Mesenchymal stem cell (in vitro differentiated cells and primary cell): ENCODE measurements at places on chromosomes 7 and 10.

GRCh38 chr7:23474829-23475575, 4.7 kb upstream of the IGF2BP3 start:
- no peak for DNase-seq
- H3K4me1 ChIP-seq: peaks cover 3% of the 10 kb centered on the region

DNA sequence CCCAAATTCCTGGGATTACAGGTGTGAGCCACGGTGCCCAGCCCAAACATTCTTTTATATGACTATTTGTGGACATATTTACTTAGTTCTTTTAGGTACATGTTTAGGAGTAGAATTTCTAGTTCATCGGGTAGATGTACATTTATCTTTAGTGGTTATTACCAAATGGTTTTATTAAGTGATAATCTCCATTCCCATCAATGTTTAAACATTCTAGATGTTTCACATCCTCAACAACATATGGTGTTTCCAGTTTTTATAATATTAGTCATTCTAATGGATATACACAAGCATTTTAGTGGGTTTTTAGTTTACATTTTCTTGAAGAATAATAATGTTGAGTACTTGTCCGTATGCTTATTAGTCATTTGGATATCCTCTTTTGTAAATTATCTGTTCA, 131.7 kb downstream of the RTKN2 start:
- no peaks in the 10 kb centered on the region for H3K36me3 ChIP-seq
- no peaks in the 10 kb centered on the region for H3K27me3 ChIP-seq
- H3K4me3 ChIP-seq: no peak overlapping the region
- peak; percentile 70 for DNase-seq
- H3K4me1 ChIP-seq: no peaks in the 10 kb centered on the region

DNA sequence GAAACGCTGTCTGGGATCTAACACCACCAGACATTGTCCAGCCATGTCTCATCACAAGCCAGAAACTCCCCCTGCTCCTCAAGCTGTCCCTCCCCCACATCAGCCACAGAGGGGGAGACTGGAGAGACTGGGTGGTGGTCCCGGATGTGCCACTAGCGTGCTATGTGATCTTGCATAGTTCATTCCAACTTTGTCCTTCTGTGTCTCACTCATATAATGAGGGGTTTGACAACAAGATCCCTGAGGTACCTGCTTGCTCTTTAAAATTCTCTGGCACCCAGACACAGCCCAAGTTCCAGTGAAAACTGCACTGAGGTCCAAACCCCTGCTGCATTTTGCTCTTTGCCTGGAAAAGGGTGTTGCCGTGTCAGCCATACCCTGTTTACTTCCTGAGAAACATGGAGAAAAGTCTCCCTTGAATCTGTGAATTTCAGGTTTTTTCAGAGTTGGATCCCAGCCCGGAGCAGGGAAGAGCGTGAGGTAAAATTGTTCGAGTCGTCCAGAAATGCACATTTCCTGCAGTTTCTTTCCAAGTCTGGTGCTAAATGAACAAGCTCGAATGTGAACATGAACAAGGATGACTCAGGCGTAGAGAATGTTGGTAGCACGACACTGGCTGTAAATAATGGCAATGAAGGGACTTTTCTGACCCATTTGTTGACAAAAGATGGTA, 156.6 kb downstream of the CCDC3 start:
- H3K27me3 ChIP-seq: no peaks in the 10 kb centered on the region
- H3K4me3 ChIP-seq: peak overlapping the region; percentile 17

DNA sequence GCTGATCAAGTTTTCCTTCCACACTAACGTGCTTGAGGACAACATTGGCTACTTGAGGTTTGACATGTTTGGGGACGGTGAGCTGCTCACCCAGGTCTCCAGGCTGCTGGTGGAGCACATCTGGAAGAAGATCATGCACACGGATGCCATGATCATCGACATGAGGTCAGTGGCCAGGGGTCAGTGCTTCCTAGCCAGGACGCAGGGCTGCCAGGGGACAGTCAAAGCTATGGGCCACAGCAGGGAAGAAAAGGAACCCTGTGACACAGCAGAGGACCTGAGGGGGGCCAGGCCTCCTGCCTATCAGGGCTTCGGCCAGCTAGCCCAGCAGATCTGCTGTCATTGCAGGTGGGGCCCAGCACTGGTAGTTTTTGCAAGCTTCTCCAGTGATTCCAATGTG, 5.2 kb downstream of the RBP3 start:
- H3K27me3 ChIP-seq: peaks cover 12% of the 10 kb centered on the region
- H3K4me1 ChIP-seq: no peaks in the 10 kb centered on the region
- no peak overlapping the region for H3K27ac ChIP-seq
- DNase-seq: no peak
- H3K36me3 ChIP-seq: no peaks in the 10 kb centered on the region

- H3K4me3 ChIP-seq: no peak overlapping the region
- peaks cover 4% of the 10 kb centered on the region for H3K36me3 ChIP-seq
- H3K27me3 ChIP-seq: no peaks in the 10 kb centered on the region
- H3K4me1 ChIP-seq: no peaks in the 10 kb centered on the region
- no peak overlapping the region for H3K27ac ChIP-seq
These were observed 314.7 kb downstream of the BICC1 start for GRCh38 chr10:58827381-58827780.

DNA sequence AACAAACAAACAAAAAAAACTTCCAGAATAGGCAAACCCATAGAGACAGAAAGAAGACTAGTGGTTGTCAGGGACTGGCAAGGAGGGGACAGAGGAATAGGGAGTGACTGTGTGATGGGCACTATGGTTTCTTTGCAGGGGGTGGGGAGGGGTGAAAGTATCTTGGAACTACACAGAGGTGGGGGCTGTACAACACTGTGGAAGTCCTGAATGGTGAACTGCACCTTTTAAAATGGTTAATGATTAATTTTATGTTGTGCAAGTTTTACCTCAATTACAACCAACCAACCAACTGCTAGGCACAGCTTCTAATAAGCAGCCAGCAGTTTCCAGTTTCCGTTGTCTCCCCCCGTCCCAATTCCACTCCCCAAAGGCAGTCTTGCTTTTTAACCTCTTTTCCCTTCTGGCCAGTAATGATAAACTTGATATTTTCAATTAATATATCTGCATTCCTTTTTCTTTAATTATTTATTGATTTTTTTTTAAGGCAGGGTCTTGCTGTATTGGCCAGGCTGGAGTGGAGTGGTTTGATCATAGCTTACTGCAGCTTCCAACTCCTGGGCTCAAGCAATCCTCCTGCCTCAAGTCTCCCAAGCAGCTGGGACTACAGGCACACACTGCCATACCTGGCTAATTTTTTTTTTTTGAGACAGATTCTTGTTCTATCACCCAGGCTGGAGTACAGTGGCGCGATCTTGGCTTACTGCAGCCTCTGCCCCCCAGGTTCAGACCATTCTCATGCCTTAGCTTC, 46.8 kb downstream of the HIP1 start:
- H3K27ac ChIP-seq: no peak overlapping the region
- H3K36me3 ChIP-seq: peaks cover 5% of the 10 kb centered on the region
- H3K4me1 ChIP-seq: peaks cover 17% of the 10 kb centered on the region
- no peaks in the 10 kb centered on the region for H3K27me3 ChIP-seq
- no peak for DNase-seq
- no peak overlapping the region for H3K4me3 ChIP-seq

DNA sequence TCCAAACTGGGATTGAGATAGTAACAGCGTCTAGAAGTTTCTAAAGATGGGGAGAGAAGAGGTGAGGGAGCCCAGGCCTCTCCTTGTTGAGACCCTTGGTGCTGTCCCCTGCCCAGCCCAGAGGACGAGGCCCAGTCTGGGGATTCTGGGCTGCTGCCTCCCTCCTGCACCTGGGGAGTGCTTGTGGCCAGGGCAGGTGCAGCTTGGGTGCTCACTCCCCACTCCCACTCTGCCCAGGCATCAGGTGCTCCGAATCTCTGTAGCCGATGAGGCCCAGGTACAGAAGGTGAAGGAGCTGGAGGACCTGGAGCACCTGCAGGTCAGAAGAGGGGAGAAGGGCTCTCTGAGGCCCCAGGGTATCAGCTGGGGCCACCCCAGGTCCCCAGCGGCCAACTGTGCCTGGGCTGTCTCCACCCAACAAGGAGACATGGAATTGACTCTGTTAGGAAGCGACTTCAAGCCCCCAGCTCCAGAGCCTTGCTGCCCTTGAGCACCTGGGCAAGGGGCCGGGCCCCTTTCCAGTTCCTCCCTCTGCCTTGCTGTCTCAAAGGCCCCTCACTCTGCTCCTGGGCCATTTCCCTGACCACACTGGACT, 664 bp downstream of the CPA1 start:
- no peak for DNase-seq
- peaks cover 5% of the 10 kb centered on the region for H3K27me3 ChIP-seq
- no peaks in the 10 kb centered on the region for H3K36me3 ChIP-seq
- H3K4me3 ChIP-seq: no peak overlapping the region
- H3K4me1 ChIP-seq: peaks cover 23% of the 10 kb centered on the region

DNA sequence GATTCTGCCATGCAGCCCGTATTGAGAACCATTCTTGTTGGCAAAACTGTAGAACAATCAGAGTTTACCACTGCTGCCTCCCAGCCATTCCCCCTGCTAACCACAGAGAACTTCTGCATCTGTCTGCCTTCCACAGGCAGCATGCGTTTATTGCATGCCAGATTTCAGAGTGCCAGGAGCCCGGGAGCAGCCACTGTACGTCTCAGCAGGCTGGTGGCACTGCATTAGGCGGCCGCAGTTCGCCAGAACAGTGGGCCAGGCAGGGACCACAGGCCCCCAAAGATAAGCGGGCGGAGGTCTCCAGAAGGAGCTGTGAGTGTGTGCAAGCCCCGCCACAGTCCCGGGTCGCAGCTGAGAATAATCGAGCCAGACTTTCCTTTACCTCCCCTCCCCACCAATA, 31.8 kb downstream of the ZNF467 start:
- H3K4me3 ChIP-seq: peak overlapping the region; percentile 63
- peaks cover 8% of the 10 kb centered on the region for H3K4me1 ChIP-seq
- no peak for DNase-seq
- H3K27me3 ChIP-seq: peaks cover 22% of the 10 kb centered on the region
- no peak overlapping the region for H3K27ac ChIP-seq

DNA sequence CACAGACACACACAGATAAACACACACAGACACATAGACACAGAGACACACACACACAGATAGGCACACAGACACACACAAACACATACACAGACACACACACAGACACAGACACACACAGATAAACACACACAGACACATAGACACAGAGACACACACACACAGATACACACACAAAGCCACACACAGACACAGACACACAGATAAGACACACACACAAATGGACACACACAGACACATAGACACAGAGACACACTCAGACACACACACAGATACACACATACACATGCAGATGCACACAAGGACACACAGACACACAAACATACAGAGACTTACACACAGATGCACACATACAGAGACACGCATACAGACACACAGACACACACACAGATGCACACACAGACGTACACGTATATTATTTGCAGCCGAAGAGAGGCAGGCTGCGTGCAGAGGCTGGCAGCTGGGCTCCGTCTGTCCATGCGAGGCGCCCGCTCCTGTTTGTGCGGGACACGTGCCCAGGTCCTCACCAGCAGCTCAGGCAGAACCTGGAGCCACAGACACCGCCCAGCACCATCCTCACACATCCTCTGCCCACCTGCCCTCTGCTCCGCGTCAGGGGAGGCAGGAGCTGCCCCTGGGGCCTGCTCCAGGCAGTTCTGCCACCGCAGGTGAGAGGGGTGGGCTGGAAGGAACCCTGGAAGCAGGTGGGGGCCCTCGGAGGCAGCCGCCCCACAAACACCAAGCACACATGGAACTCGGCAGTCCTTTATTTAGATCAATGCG, 1.2 kb downstream of the CALML5 start:
- H3K36me3 ChIP-seq: no peaks in the 10 kb centered on the region
- no peak for DNase-seq
- H3K4me3 ChIP-seq: no peak overlapping the region
- no peaks in the 10 kb centered on the region for H3K4me1 ChIP-seq
- no peak overlapping the region for H3K27ac ChIP-seq

- no peaks in the 10 kb centered on the region for H3K36me3 ChIP-seq
- DNase-seq: no peak
- H3K27me3 ChIP-seq: peaks cover 20% of the 10 kb centered on the region
- no peak overlapping the region for H3K27ac ChIP-seq
- H3K4me1 ChIP-seq: no peaks in the 10 kb centered on the region
- H3K4me3 ChIP-seq: no peak overlapping the region
These were observed 60.9 kb downstream of the TMEM130 start for GRCh38 chr7:98808751-98809460.

DNA sequence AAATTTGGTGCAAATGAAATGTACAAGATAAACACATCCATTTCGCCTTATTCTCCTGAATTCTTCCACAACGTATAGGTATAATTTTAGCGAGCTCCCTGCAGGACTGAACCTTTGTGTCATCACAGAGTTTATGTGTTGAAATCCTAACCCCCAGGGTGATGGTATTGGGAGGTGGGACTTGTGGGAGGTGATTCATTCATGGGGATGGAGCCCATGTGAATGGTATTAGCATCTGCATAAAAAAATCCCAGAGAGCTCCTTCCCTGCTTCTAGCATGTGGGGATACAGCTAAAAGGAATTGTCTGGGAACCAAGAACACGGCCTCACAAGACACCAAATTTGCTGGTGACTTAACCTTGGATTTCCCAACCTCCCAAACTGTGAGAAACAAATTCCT, 741.4 kb upstream of the VSTM2A start:
- H3K4me3 ChIP-seq: no peak overlapping the region
- DNase-seq: no peak
- H3K27ac ChIP-seq: no peak overlapping the region

- no peak for DNase-seq
- no peak overlapping the region for H3K27ac ChIP-seq
- no peaks in the 10 kb centered on the region for H3K36me3 ChIP-seq
- H3K27me3 ChIP-seq: peaks cover 32% of the 10 kb centered on the region
These were observed 127.8 kb upstream of the LANCL2 start for GRCh38 chr7:55237156-55237893.

- H3K4me3 ChIP-seq: no peak overlapping the region
- no peak overlapping the region for H3K27ac ChIP-seq
- no peak for DNase-seq
These were observed 42.3 kb downstream of the SH2D4B start for GRCh38 chr10:80579849-80580637.

DNA sequence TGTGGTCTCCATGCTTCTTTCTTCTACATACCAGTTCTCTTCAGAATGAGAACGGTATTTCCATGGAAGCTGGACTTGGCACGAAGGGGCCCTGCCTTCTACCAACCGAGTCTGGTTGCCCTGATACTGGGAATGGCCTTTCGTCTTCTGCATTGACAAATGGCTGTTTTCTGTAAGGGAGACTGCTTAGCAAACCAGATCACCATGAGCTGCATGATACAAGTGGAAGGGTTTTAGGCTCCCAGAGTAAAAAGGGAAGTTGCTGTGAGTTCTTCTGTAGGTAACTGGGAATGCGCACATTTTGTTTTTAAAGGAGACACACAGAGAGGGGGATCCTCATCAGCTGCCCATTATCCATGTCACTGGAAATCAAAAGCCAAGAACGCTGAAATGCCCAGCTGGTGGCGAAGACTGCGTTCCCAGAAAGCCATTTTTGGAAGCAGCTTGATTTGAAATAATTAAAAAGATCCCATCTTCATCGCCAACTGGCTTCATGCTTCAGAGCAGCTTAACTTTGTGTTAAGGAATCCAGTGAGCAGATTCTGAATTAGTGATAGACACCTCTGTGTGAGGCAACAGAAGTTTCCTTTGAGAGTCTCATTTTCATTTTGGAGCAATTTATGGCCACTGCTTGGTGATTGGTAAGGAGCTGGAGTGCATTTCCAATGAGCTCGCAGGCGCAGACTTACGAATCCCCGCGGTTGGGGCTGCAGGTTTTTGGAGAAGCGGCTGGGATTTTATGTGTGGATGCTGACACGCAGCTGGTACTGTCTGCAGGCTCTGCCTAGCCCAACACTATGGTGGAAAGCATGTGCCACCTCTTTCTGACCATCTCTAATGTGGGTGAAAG, 672.7 kb upstream of the FOXK1 start:
- H3K36me3 ChIP-seq: peaks cover 6% of the 10 kb centered on the region
- H3K4me3 ChIP-seq: no peak overlapping the region
- no peak overlapping the region for H3K27ac ChIP-seq
- no peak for DNase-seq
- H3K4me1 ChIP-seq: peaks cover 6% of the 10 kb centered on the region
